Skin of body (tissue), 3 donors: ENCODE measurements at places on chromosomes 7 and 10. TPM values are rescaled to one million over a fixed set of nuclear protein-coding genes. Genes with fewer than 3 reads are reported as not detected.

C10orf143 gene
- total RNA-seq, result 1.4 TPM

RHEB gene
- total RNA-seq, result 63.0 TPM

PANK1 gene
- 17.3 TPM for total RNA-seq

TYW1 gene
- 22.5 TPM for total RNA-seq

GHRHR gene
- total RNA-seq, result not detected

SPDYE8 gene
- 0.10 TPM for total RNA-seq

DYDC2 gene
- 0.10 TPM for total RNA-seq

- no peak for DNase-seq
Measured at GRCh38 chr10:86231796-86232560, 134.6 kb downstream of the GRID1 start.

DNA sequence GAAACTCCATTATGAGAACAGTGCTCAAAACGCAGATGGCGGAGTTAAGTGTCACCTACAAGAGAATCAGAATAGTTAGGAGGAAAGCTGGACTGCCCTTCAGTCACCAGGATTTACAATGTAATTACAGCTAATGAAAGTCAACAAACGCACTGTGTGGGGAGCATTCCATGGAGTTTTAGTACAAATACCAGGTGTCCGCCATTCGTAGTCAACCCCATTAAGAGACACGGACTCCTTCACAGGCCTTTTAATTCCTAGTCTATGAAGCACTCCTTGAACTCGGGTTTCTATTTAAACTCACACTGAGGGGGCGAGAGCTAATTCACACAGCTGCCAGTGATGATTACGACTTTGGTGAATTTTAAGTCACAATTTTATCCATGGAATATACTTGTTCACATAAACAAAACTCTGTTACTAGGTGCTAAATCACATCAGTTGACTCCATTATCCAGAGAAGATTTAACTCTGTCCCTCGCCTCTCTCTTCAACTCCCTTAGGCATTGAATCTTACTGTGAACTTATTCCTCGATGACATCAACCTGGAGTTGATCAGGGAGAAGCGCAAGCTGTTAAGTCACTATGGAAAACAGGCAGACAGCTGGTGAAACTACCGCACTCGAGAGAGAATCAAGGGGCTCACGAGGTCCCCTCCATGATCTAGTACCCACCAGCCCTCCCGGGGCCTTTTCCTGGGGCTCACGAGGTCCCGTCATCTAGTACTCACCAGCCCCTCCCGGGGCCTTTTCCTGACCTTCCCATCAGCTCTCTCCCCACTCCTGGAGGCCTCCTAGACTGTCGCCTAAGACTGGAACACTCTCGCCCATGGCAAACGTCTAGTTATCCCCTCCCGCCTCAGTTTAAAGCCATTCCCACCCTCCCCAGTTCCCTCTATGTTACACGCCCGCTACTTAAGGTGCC, 1.5 kb downstream of the ZFAND2A start:
- DNase-seq, result no peak

- DNase-seq, result peak; percentile 87
Measured at GRCh38 chr10:25017154-25017590, 760 bp downstream of the THNSL1 start.

DNA sequence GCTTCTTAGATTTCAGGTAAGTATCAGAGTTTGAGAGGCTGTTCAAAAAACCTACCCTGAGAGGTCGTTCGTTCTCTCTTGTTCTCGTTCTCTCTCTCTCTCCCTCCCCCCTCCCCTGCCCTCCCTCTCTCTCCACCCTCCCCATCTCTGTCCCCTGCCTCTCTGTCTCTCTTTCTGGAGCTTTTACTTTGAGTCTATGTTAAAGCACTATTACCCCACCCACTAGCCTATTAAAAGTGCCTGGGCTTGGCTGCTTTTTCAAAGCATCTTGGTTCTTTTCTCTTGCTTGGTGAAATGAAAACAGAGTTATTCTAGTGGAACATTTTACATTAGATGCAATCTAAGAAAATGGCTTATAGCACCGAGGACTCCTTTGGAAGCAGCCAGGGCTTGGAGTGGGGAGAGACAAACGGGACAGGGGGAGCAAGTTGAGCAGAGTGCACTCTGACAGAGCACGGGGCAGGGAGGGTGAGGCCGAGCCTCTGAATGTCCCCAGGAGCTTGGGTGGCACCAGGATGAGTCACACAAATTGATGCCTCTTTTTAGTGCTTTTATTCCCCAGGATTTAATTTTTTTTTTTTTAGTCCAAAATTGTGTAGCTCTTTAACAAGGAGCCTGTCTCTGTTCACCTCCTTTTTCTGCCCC, 134.3 kb downstream of the CFAP58 start:
- no peak for DNase-seq

DNA sequence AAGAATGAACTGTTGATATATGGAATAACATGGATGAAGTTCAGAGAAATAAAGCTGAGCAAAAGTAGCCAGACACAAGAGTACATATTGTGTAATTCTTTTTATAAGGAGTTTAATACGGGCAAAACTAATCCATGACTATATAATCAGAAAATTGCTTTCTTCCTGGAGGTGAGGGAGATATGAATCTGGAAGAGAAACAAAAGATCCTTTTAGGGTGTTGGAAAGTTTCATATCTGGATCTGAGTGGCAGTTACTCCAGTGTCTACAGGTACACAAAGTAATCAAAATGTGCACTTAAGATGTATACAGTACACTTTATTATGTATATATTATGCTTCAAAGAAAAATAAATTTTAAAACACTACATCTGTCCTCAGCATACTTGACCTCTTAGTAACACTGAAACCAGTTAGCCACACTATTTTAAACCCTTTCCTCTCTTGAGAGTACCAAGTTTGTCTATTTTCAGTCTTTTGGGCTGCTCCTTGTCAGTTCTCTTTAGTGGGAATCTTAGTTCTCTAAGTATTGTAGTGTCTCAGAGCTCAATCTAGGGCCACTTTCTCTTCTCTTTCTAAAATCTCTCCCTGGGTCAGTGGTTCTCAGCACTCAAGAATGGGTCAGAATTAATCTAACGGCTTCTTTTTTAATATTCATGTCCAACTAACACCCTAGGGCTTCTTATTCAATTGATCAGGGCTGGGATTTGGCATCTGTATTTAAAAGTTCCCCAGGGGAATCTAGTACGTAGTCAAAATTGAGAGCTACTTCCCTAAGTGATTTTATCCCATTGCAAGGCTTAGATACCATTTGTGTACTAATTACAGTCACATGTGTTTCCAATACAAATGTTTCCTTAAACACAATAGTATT, 4.3 kb upstream of the LIPF start:
- DNase-seq, result peak; percentile 23

DNA sequence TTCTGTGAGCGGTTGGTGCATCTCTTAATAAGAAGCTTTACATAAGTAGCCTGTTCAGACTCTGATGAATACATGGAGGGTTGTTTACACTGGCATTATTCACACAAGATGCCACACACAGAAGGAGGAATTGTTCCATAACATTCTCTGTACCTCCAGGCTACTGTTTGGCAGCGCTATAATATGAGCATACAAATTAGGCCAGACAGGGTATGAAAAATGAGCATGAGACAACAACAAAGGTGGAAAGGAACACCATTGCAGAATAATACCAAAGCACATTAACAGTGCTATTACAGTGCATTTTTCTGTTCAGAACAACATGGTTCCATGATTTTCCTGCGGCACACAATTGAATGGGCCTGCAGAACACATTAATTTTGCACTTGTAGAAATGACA, 417.2 kb upstream of the C7orf33 start:
- DNase-seq, result no peak

GRCh38 chr7:70734411-70734810, 397.5 kb upstream of the GALNT17 start:
- no peak for DNase-seq

DNA sequence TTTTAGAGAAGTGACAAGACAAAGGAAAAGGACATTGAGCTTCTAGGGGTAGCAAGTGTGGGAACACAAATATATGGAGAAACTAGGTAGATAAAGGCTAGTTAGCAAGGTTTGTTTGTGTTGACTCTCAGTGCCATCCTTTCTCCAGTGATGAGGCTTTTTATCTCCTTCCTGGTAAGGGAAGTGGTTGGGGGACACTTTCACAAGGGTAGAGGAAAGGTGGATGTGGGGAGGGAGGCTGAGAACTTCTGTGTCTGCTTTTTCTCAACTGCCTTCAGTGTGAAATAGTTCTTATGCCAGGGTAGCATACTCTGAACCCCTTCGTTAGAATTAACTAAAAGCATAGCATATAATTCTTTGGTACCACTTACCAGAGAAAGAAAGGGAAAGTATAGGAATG, 93.0 kb upstream of the STRIP2 start:
- DNase-seq, result no peak

DNA sequence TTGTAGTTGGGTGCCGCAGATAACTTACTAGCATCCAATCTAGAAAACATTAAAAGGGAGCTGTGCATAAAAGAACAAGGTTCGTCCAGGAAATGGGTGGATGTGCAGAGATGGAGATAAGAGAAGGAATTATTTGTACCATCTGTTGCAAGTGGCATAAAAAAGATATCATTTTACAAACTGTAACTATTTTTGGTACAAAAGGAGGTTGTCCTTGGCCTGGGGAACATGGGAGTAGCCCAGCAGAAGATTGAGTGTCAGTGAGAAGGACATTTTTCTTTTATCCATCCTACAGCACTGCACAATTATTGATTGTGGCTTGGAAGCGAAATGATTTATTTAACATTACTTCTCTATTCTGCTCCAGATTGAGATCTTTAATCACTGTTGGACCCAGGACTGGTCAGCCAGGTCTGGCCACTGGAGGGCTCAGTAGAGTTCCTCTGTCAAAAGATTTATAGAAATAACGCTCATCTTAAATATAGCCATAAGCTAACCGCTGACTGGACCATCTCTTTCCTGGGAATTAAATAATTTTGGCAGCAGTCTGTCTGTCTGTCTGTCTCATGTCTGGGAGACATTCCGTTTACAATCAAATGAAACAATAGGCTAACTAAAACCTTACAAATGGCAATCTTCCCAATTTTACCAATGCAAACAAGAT, 254.1 kb downstream of the KIAA1217 start:
- peak; percentile 33 for DNase-seq

- no peak for DNase-seq
Measured at GRCh38 chr7:88771417-88771816, 11.9 kb downstream of the ZNF804B start.

- DNase-seq, result no peak
Measured at GRCh38 chr10:79608505-79609375, 2.0 kb upstream of the SFTPA1 start.

DNA sequence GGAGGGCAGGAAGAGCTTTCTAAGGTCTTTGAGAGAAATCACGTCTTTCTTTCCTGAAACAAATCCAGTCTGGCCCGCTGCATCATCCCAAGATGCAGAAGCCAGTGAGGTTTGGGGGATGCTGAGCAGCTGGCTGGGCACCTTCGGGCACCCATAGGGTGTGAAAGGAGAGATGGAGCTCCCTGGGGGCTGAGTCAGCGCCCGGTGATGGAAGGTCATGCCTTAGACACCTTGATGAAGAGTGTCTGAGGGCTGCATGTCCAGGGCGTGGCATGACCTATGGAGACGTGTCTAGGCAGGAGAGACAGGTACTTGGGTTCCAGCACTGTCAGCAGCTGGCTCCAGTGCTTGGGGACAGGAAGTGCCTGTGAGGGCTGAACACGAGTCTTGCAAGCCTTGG, 88.3 kb downstream of the GOLGA7B start:
- DNase-seq, result no peak

- no peak for DNase-seq
Measured at GRCh38 chr7:104933022-104933421, 81.0 kb upstream of the KMT2E start.

DNA sequence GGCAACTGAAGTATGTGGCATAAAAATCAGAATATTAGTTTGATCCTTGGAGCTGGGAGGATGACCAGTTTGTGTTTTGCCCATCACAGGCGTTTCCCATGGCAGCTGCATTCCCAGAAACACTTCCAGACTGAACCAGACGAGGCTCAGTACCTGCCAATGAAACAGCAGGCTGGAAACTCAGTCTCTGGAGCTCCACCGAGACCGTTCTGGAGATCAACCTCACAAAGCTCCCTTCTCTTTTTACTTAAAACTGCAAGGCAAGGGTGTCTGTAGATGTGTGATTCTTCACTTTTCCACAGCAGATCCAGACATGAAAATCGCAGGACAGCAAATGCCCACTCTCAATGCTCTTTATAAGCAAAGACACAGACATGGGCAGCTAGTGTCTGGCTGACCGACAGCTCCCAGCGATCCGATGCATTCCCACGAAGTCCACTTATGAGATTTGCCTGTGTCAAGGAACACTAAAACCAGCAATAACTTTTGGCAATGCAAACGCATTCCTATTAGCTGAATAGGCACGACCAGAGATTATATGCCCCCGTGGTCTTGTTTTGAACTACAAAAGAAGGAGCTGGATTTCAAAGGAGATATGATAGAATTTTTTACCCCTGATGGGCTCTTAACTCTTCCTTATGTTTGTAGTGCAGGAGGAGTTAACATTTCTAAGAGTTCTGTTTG, 72.6 kb downstream of the ADAM12 start:
- DNase-seq, result no peak

DNA sequence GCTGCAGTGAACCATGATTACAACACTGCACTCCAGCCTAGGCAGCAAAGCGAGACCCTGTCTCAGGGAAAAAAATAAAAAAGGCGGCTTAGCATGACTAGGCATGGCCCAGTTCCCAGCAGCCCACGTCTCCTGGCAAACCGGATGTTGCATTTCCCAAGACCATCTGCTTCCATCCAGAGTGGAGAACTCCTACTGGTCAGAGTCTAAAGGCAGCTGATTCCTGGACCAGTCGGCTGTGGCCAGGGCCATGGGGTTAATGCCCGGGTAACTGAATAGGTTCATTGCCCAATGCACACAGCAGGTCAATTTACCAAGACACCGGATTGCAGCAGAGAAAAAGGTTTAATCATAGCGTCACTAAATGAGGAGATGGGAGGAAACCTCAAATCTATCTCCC, 133.1 kb downstream of the MYL10 start:
- no peak for DNase-seq

GRCh38 chr10:73910764-73911552, at the start of gene PLAU:
Gene PLAU, plus strand, starts transcription at chr10:73911132. Its CDS starts 424 bp downstream, at chr10:73911556.
- DNase-seq, result no peak

DNA sequence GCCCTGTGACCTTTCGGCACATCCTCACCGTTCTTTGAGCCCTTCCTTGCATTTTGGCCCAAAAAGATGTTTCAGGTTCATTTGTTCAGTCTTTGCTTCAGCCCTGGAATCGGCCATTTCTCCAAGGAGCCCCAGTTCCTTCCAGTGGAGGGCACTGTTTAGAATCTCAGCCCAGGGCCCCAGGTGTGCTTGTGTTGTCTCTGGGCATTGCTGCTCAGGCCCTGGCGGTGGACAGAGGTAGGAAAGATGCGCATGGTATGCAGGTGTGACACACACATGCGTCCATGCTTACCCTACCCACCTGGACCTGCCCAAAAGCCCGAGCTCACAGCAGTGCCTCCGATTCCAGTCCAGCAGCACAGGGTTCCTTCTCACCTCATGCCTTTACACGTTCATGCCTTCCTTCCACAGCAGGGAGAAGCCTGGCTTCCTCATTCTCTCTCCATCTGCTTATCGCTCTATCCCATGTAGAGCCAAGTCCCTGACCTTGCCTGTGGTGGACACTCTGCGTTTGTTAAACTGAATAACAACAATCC, 70.6 kb downstream of the LHPP start:
- DNase-seq, result no peak

- no peak for DNase-seq
Measured at GRCh38 chr10:43983856-43984271, 335.2 kb upstream of the ZNF32 start.
